ENCODE measurements at places on chromosomes 2 and 18.

- DNase-seq, result no peak
Measured at GRCh38 chr2:31137211-31138036, 816 bp downstream of the GALNT14 start.

- no peak for DNase-seq
Measured at GRCh38 chr2:179139506-179139905, 89.6 kb upstream of the CCDC141 start.

DNA sequence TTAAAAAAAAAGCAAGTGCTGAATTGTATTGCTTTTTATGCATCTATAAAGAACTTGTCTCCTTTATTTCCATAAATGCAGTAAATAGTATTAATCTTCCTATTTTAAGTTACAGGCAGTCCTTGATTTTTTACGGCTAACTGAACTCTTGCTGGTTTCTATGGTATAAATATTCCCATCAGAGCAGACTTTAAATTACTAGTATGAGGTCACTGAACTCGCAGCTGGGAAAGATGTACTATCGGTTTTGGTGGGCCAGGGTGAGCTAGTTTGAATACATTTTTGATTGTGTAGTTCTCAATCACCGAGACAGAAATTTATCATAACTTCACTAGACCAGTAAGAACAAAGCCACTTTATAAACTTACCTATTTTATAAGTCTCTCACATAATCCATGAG lies 20.9 kb upstream of the KDSR start:
- DNase-seq, result no peak

- no peak for DNase-seq
Measured at GRCh38 chr2:42830922-42831574, 38.7 kb upstream of the HAAO start.

DNA sequence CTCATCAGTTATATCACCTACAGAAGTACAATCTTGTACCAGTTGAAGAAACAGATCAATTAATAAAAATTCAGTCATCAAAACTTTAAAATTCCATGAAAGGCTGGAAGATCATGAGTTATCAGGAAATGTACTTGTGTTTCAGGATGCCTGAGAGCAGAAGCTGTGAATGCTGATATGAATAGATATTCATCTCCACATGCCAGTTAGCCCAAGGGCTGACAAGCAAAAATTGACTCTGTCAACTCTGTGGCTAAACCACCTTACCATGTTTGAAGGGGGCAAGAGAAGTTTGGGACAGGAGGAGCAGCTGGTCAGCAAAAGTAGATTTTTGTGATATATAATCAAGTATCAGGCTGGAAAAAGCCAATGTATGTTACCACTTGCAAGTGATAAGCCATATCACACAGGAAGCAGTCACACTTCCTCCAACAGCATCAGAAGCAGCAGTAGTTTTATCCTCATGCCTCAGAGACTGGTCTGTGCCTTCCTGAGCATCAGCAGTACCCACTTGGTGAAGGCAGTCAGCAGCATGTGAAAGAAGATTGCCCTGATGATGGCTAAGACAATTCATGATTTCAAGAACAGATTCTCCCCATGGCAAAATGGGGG lies 328.2 kb upstream of the CNTNAP5 start:
- no peak for DNase-seq

DNA sequence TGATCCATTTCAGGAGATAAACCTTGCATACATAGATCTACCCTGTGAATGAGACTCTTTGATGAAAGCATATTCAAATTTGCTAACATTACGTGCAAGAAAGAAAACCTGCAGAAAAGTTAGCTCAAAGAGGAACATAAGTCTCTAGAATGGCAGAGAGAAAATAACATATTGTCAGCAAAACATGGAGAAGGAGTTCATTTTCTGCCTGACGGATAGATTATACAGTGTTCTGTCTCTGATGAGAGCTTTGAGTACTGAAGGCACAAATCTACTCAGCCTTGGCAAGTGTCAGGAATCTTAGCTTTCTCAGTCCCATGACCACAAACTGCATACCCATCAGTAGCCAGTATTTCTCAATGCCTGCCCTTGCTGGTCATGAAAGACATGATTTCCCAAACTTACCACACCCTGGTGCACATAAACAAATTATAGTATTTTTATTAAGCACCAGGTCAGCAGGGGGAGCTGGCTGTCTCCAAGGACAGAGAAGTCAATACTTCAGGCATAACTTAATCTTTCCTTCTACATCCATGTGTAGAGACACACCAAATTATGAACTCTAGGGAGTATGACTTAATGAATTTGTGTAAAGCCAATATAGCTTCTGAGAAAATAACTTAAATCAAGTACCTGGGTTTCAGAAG lies 401.2 kb upstream of the SOX11 start:
- DNase-seq, result no peak

- DNase-seq, result no peak
Measured at GRCh38 chr18:8799001-8799400, 93.6 kb downstream of the MTCL1 start.

All from Ammon's horn (tissue), 1 donor.